ENCODE measurements at places on chromosomes 2 and 18.

GRCh38 chr2:188570370-188570769, 278.7 kb downstream of the GULP1 start:
- DNase-seq = no peak

- peak; percentile 63 for DNase-seq
Measured at GRCh38 chr2:8479298-8479697, 202.6 kb upstream of the ID2 start.

GRCh38 chr2:144233317-144233716, 286.6 kb downstream of the ZEB2 start:
- DNase-seq = no peak

- DNase-seq = no peak
Measured at GRCh38 chr2:118613737-118614136, 233.7 kb downstream of the EN1 start.

- DNase-seq = no peak
Measured at GRCh38 chr2:168039881-168040280, 207.5 kb downstream of the STK39 start.

- no peak for DNase-seq
Measured at GRCh38 chr2:88099798-88100488, 27.9 kb downstream of the FABP1 start.
